ENCODE measurements at places on chromosomes 1 and 21.

GRCh38 chr1:217052196-217052595 lies 329.0 kb upstream of the ESRRG start:
- DNase-seq, result peak; percentile 81

- DNase-seq, result no peak
Measured at GRCh38 chr1:36089393-36090121, 865 bp downstream of the ADPRS start.

DNA sequence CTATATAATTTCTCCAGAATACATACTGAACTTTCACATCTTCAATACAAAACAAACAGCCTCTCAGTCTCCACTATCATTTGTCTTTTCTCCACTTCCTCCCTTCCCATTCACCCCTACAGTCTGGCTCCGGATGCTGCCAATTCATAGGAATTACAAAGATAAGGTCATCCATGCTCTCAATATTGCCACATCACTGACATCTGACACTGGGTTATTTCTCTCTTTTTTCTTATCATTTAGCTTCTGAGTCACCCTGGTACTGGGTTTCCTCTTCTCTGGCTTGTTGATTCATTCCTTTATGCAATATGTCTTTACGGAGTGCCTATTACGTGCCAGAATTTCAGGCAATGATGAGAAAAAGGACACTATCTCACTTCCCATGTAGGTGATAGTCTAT lies 3.1 kb upstream of the SH3BP5L start:
- peak; percentile 42 for DNase-seq

DNA sequence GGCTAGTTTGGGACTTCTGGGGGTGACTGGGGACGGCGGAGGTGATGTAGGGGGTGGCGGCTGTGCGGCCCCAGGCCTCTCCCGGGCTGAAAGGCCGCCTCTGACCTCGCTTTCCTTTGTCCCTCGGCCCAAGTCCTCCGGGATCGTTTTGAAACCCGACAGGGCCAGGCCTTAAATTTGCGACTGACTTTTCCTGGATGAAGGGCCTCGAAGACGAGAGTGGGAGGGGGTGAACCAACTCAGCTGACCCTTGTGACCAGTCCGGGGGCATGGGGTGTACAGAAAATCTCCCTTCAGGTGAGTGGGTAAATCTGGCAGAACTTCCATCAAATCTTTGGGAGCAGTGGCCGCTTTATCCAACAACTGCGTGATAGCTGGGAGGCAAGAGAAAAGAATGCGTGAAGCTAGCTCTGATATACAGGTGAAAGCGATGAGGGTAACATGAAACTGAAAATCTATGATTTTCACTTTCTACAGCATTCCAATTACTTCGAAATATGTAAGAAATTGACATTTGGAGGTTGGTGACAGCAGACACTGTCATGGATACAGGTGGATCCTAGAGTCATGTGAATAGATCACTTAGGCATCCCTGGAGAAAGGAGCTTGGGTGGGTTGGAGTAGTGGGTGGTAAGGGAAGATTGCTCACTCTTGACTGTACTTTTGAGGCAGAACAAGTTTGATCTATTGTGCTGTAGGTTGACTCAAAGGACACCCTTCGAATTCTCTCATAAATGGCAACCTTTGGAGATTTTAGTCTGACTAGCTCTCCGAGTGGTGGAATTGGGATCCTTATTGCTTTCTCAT lies 885 bp downstream of the AHCYL1 start:
- no peak for DNase-seq

DNA sequence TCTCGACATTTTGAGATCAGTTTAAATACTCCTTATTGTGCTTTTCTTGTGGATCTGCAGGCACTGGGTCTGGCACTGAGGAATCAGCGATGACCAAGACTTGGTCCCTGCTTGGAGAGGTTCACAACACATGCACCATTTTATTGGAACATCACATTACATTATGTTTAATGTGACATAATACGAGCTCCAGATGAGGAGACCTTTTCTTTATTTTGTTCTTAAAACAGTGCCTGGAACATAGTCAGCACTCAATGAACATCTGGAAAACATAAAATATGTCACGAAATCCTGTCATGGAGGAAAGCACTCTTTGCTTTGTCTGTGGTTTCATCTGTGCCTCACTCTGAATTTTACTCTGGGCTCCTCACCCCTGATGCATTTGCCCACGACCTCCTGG lies 110.7 kb downstream of the ST6GALNAC3 start:
- no peak for DNase-seq

DNA sequence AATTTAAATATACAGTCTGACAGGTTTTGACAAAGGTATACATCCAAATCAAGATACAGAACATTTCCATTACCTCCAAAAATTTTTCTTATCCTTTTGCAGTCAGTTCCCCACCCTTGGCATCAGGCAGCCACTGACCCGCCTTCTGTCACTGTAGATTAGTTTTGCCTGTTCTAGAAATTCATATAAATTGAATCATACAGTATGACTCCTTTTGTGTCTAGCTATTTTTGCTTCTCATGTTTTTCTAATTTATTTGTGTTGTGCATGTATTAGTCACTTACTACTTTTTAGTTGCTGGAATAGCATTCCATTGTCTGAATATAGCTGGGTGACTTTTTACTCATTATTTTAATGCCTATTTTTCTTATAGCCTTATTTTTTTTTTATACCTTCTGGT lies 3.8 kb downstream of the UTP25 start:
- no peak for DNase-seq

- no peak for DNase-seq
Measured at GRCh38 chr1:211632117-211632807, 43.2 kb downstream of the NEK2 start.

- DNase-seq, result no peak
Measured at GRCh38 chr21:45670731-45671130, 27.2 kb downstream of the PCBP3 start.

GRCh38 chr1:51203874-51204245 lies 32.2 kb upstream of the RNF11 start:
- no peak for DNase-seq

DNA sequence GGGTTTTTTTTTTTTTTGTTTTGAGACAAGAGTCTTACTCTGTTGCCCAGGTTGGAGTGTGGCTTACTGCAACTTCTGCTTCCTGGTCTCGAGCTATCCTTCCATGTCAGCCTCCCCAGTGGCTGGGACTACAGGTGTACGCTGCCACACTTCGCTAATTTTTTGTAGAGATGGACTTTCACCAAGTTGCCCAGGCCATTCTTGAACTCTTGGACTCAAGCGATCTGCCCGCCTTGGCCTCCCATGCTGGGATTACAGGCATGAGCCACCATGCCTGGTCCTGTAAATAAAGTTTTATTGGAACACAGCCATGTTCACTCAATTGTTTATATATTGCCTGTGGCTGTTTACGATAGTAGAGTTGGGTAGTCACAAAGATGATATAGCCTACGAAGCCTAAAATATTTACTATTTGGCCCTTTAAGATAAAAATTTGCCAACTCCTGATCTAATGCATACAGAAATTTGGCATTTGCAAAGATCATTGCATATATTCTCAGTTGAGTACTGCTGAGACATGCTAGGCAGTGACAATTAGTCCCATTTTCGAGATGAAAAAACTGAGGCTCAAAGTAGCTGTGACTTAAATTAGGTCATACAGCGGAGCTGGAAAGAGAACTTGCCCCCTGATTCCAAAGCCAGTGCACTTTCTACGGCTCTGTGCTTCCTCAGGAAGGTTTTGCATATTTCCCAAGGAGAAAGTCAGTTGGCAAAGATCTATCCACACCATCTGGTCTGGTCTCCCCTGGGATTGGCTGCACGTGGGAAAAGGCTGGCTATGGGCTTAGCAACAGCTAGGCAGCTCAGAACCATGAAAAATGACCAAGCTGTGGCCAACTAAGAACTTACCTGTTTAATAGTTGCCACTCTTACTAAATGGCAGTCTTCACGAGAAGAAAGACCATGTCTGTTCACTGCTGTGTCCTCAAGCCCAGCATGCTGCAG lies 19.4 kb downstream of the MECR start:
- DNase-seq, result no peak

DNA sequence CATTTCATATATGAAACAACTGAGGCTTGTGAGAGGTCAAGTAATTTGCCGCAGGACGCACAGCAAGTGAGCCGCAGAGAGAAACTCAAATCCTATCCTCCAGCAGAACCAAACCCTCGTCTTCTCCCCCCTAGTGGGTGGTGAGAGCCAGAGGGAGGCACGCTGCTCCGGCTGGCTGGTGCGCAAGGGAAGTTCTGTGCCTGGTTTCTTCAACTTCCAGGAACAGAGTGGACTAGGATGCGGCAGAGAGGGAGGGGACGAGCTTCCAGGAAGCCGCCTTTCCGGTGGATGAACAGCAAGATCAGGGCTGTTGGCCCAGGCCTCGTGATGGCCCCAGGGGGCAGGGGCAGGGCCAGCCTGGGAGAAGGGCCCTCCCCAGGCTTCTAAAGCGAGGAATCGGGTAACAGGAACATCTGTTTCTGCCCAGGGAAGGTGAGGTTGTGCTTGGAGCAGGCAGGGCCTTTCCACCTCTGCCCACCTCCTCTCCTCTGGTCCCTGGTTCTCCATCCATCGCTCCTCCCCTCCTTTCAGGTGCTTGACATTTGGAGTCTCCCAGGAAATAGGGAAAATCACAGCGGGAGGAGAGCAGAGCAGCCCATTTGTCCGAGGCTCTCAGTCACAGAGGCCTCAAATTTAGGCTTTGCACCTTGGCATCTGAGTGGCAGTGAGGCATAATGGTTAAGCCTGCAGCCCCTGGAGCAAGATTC lies 16.8 kb upstream of the PDIK1L start:
- DNase-seq, result peak; percentile 39

GRCh38 chr1:24263211-24263610 lies 55.9 kb upstream of the GRHL3 start:
- DNase-seq, result no peak

GRCh38 chr1:19858893-19859292 lies 23.3 kb upstream of the OTUD3 start:
- no peak for DNase-seq

DNA sequence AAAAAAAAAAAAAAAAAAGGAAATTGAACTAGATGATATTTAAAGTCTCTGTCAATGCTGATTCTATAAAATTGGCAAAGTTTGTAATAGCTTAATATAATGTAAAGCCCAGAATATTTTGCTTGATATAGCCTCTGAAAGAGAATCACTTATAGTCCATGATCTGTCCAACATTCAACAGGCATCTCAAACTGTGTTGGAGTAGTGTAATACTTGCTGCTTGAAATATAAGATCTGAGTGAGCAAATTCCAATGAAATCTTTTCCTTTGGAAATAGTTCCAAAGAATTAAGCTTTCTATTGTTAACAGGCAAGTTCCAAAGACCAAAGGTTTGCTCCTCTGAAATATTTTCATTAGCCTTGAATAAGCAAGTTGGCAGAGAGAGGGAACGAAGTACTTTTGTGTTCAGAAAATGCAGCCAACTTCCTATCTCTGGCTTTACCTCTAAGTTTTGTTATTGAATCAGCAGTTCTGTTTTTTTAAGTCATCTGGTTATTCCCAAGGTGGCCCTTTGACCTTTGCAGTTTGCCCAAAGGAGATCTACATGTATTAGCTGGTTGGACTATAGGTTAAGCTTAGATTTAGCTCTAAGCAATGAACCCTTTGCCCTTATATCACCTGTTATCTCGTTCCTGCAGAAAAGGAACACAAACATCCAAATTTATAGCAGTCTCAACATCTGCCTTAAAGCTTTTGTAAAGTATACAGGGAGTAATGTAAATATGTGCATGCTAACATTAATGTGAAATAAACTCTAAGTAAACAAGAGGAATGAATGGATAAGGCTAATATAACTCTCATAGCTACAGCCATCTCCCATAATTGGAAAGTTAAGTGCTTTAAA lies 24.4 kb upstream of the CEP350 start:
- DNase-seq, result no peak

GRCh38 chr1:25760122-25760719 lies 39.8 kb upstream of the SELENON start:
- no peak for DNase-seq

GRCh38 chr1:152001631-152002584 lies 8.2 kb upstream of the S100A10 start:
- DNase-seq, result peak; percentile 99

- DNase-seq, result no peak
Measured at GRCh38 chr1:62389531-62389930, 47.3 kb upstream of the USP1 start.

- no peak for DNase-seq
Measured at GRCh38 chr1:48242141-48242736, 19.7 kb downstream of the SLC5A9 start.

DNA sequence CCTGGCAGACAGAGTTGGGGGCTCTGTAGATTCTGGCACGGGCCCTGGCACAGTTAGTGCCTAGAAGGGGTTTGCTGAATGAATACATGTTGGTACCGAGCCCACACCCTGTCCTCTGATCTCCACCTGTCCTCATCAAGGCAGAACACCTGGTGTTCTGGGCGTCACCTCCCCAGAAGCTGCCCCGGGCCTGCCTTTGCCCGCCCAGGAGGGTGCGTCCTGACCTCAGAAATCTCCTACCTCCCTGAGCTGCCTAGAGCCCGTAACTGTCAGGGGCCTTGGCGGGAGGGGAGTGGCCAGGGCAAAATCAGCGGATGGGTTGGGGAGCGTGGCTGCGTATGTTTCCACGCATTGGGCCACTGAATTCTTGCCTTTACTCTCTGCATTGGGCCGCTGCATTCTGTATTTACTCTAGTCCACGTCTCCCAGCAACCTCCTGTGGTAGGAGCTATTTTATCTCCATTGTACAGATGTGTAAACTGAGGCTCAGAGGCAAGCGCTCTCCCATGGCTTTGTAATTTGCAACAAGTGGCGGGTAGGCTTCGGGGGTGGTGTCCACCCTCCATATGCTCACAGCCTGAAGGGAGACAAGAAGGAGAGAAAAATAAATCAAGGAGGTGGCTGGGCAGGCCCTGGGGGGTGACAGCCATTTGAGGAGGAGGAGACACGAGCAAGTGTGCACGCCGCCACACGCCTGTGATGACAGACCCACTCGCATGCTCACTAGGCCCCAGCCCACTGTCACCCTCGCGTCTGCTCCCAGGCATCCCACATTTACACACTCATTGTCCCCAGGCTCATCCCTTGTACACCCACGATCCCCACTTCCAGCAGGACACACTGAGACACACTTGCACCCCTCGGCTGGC lies 95.7 kb upstream of the WNT4 start:
- DNase-seq, result peak; percentile 62

- peak; percentile 87 for DNase-seq
Measured at GRCh38 chr1:65174585-65174984, 26.6 kb downstream of the AK4 start.

Measured in foreskin keratinocyte (primary cell).